ENCODE measurements at places on chromosomes 12 and 14. TPM values are rescaled to one million over a fixed set of nuclear protein-coding genes. Genes with fewer than 3 reads are reported as not detected.
A peak's percentile ranks its signal among the peaks of the same experiment; 100 is the strongest.

RNU4-1 gene
- total RNA-seq: 5,368 TPM

COX6A1 gene
- 230 TPM for total RNA-seq

PLBD1 gene
- 41.3 TPM for total RNA-seq

BDKRB1 gene
- 12.5 TPM for total RNA-seq

- no peak for DNase-seq
- no peak overlapping the region for H3K4me3 ChIP-seq
- H3K36me3 ChIP-seq: no peaks in the 10 kb centered on the region
- peaks cover 25% of the 10 kb centered on the region for H3K4me1 ChIP-seq
Observed at GRCh38 chr14:71532790-71533189, 399.4 kb upstream of the RGS6 start.

DNA sequence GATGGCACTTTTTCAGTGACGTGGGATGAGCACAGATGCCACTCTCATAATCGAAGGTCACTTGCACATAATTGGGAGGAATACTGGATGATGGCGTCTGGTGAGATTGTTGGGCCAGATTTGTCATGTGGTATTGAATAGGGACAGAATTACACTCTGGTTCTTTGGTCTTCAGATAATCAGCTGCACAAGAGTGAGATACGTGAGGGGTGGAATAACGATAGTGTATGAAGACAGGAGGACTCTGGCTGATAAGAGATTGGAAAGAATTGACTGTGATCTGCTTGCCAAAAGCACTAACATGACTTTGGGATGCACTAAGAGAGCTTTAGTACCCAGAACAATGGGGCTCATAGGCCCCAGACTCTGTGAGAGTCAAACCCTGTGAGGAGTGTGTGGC, 7.0 kb upstream of the RABGGTA start:
- H3K36me3 ChIP-seq: no peaks in the 10 kb centered on the region
- H3K27ac ChIP-seq: no peak overlapping the region
- no peaks in the 10 kb centered on the region for H3K27me3 ChIP-seq
- H3K4me3 ChIP-seq: no peak overlapping the region
- no peak for DNase-seq

DNA sequence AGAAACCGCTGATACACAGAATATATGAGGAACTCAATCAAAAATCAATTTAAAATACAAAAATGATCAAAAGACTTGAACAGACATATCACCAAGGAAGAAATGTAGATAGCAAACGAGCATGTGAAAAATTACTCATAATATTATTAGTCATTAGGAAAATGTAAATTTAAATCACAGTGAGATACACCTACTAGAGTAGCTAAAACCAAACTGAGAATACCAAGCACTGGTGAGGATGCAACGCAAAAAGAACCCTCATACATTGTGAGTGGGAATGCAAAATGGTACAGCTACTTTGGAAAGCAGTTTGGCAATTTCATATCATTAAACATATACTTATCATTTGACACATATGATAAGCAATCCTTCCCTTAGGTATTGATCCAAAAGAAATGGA, 101.1 kb upstream of the ST8SIA1 start:
- no peak overlapping the region for H3K27ac ChIP-seq
- DNase-seq: no peak
- no peaks in the 10 kb centered on the region for H3K36me3 ChIP-seq
- H3K4me3 ChIP-seq: no peak overlapping the region
- H3K4me1 ChIP-seq: peaks cover 13% of the 10 kb centered on the region

DNA sequence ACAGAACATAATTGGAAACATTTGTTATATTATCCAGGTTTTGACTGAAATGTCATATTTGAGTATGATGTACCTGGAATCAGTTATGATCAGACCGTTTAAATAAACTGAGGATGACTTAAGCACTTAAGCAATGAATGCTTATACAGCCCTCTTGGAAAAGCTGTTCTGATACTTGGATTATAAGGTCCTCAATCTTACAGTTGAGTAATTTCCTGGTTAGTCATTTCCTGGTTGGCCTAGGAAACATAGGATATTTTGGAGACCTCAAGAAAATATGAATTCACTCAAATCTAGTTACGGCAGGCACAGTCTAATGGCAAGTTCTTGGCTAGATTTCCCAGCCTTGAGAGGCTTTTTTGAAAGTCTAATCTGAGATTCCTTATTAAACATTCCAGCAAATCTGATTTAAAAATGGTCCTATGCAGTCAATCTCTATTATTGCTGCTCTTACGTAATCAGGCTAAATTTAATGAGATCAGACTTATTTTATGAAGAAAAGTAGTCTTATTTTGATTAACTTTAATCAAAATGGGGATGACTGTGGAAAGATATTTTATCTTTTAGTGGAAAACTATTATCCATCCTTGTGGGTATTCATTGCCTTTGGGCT, 447.2 kb downstream of the SNAPC1 start:
- no peak for DNase-seq
- peaks cover 6% of the 10 kb centered on the region for H3K4me1 ChIP-seq
- H3K27me3 ChIP-seq: no peaks in the 10 kb centered on the region
- no peak overlapping the region for H3K4me3 ChIP-seq
- no peak overlapping the region for H3K27ac ChIP-seq
- peaks cover 6% of the 10 kb centered on the region for H3K36me3 ChIP-seq

DNA sequence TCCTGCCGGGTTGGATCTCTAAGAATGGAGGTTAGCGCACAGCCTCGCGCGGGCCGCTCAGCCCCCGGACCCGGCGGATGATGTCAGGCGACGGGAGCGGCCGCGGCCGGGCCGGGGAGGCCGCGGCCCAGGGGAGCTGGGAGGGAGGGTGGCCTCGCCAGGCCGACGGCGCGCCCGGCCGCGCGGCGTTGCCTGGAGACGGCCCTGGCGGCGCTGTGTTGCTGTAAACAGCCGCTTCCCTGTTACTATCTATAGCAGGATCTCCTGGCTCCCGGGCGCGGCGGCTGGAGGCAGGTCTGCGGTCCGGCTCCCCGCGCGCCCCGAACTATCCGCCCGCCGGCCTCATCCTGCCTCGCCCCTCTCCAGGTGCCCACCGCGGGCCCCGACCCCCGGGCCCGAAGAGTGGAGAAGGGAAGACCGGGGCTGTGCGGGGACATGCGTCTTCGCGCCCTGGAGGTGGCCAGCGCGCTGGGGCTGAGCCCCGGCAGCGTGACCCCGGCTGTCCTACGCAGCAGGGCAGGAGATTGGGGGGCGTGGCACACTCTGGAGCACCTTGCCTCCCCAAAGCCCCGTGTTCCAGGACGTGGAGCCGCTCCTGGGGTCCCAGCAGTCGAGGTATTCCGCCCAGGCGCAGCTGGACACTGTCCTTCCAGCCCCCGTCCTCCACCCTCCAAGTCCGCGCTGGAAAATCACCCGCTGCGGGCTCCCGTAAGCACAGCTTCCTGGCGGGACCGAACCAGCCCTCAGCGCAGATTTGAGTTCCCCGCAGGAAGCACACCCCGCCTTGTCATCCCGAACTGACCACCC, 1.4 kb upstream of the FOS start:
- DNase-seq: peak; percentile 83
- peaks cover 17% of the 10 kb centered on the region for H3K36me3 ChIP-seq
- H3K27ac ChIP-seq: peak overlapping the region; percentile 100
- H3K4me1 ChIP-seq: peaks cover 57% of the 10 kb centered on the region
- peaks cover 27% of the 10 kb centered on the region for H3K27me3 ChIP-seq
